ENCODE measurements at places on chromosomes 2 and 18. TPM values are rescaled to one million over a fixed set of nuclear protein-coding genes. Genes with fewer than 3 reads are reported as not detected.

The TEKT4 gene
- total RNA-seq, result not detected

The AOX1 gene
- total RNA-seq, result not detected

The LYPD1 gene
- total RNA-seq, result not detected

The CRYGB gene
- total RNA-seq, result not detected

DNA sequence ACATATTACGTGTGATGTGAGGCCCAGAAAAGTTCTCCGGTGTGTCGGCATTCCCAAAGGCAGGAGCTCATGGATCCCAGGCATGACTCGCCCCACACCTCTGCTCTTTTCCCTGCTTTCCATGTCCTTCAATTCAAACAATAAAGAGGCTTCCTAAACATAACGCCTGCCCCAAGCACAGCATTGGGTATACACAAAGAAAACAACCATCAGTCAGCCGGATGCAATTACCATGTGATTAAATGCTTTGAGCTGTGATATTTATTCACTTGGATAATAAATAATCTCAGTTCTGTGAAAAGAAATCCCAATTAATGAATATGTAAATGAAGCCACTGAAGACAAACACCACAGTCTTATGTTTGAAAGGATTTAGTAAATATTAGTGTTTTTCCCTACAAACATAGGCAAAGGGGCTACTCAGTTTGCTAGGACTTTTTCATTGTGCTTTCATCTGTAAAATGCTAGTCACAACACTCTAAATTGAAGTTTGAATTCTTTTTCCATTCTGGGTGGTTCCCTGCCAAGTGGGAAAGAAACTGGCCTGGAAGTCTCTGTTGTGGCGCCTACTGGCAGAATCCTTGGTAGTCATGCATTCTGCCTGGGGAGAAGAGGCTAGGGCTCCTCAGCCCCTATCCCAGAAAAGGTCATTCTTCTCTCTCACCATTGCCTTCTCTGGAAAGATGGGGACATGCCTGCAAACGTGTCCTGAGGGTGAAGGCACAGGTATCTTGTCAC, 144.7 kb downstream of the COL6A3 start:
- no peak overlapping the region for H3K27ac ChIP-seq
- no peak for DNase-seq
- H3K27me3 ChIP-seq, result no peaks in the 10 kb centered on the region
- no peak overlapping the region for H3K4me3 ChIP-seq
- no peaks in the 10 kb centered on the region for H3K36me3 ChIP-seq
- H3K4me1 ChIP-seq, result no peaks in the 10 kb centered on the region

- no peak overlapping the region for H3K27ac ChIP-seq
- no peaks in the 10 kb centered on the region for H3K27me3 ChIP-seq
- H3K4me1 ChIP-seq, result peaks cover 2% of the 10 kb centered on the region
These were observed 210.7 kb upstream of the COPS8 start for GRCh38 chr2:236874866-236875481.

- H3K27me3 ChIP-seq, result peaks cover 6% of the 10 kb centered on the region
- no peaks in the 10 kb centered on the region for H3K36me3 ChIP-seq
- no peak overlapping the region for H3K27ac ChIP-seq
- DNase-seq, result no peak
These were observed 227.9 kb upstream of the SIX2 start for GRCh38 chr2:45237128-45237527.

The SCG2 gene
- not detected for total RNA-seq

DNA sequence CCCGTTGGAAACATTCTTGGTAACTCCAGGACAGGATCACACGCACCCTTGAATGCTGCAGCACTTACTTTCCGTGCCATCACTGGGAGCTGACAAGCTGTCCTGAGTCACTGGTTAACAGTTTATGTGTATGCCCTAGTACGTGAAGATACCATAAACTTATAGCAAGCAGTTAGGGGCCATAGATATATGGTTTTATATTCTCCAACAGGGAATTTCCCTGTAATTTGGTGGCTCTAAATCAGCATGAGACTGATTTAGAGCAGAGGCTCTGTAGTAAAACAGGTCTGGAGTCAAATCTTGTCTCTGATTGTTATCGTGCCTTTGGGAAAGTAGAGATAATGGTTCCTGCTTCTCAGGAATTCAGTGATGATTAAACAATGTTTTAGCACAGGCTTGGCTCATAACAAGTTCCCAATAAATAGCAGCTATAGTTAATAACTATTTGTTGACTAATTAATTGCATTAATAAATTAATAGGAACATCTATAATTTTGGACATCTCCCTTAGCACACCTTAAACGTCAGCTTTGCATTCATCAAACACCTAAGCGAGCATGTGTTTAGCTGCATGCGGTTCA, 215.2 kb downstream of the VAPA start:
- H3K4me3 ChIP-seq, result no peak overlapping the region
- H3K36me3 ChIP-seq, result no peaks in the 10 kb centered on the region

DNA sequence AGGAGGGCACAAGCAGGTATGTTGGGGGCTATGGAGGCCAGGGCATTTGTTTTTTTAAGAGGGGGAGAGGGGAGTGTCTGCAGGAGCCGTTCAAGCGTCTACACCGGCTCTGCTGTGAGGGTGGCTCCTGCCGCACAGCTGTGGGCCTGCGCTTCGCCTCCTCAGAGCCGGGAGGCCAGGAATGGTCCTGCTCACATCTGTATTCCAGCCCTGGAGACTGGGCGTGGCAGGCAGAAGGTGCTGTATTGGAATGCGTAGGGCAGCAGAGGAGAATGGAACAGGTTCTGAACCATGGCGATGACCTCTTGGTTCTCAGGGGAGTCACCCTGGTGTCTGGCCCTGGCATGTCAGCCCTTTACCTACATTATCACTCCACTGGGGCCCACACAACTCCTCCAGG, 26.8 kb upstream of the INHBB start:
- no peak for DNase-seq
- H3K4me3 ChIP-seq, result no peak overlapping the region
- no peak overlapping the region for H3K27ac ChIP-seq
- H3K27me3 ChIP-seq, result no peaks in the 10 kb centered on the region
- H3K36me3 ChIP-seq, result no peaks in the 10 kb centered on the region

DNA sequence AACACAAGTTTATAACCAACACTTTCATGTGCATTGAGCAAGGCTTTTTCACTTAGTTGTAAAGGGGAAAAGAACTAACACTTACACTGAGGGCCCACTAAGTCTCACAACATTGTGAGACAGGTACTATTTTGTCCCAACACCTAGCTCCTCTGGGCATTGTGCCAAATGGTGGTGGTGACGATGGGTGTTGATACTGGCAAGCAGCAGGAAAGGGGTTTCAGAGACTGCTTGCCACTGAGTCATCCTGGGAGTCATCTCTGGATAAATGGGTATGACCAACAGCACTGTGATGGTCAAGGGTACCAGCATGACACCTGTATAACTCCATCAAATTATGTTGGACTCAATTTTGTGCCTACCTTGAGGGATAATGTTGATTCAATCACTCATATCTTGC, 138.8 kb upstream of the ITGA6 start:
- DNase-seq, result peak; percentile 63
- H3K27me3 ChIP-seq, result no peaks in the 10 kb centered on the region
- H3K4me1 ChIP-seq, result peaks cover 25% of the 10 kb centered on the region
- no peak overlapping the region for H3K4me3 ChIP-seq
